ENCODE measurements at places on chromosomes 11 and 22.
A peak's percentile ranks its signal among the peaks of the same experiment; 100 is the strongest.

- DNase-seq: no peak
Observed at GRCh38 chr22:42604403-42604802, 10.3 kb downstream of the POLDIP3 start.

GRCh38 chr11:69828971-69829344 lies 9.7 kb upstream of the FGF3 start:
- no peak for DNase-seq

- DNase-seq: no peak
Observed at GRCh38 chr11:110338684-110339083, 42.3 kb upstream of the RDX start.

- peak; percentile 32 for DNase-seq
Observed at GRCh38 chr11:68954836-68955606, 25.8 kb downstream of the MRGPRD start.

DNA sequence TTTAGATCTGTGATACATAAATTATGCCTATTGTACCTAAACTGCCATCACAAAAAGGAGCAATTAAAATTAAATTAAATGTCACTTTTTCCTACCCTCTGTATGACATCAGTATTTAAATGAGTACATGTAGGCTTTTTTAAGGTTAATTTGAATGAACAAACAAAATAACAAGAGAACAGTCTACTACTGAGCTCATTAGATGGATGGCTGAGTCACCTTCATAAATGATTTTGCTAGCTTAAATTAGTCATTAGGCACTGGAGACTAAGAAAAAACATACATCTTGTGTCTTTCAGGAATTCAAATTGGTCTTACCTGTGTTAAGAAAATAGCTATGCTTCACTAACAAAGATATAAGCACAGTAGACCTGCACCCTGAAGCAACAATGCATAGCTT lies 153.6 kb downstream of the RCN1 start:
- DNase-seq: peak; percentile 40

DNA sequence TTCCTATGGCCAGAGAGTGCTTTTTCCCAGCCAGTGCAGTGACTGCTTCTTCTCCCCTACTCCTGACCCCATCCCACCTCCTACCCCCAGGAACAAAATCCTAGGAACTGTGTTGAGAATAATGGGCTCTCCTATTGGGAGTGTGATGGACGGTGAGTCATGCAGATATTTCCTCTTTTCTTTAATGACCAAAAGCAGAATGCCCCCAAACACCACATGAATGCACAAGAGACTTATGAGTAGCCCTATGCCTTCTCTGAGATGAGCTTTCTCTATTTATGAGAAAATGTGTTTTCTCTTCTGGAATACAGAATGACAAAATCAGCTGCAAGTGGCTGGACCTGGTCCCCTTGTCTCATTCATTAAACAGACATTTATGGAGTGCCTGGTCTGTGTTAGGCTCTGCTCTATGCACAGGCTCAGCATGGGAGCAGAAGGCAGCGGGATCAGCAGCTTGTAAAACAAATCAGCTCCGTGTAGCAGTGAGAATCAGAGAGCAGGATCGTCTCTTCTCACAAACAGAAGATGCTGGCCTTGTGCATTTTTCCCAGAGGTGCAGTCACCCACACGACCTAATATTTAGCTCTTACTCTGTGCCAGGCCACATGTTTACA lies 47.5 kb upstream of the GALNT18 start:
- DNase-seq: peak; percentile 61

DNA sequence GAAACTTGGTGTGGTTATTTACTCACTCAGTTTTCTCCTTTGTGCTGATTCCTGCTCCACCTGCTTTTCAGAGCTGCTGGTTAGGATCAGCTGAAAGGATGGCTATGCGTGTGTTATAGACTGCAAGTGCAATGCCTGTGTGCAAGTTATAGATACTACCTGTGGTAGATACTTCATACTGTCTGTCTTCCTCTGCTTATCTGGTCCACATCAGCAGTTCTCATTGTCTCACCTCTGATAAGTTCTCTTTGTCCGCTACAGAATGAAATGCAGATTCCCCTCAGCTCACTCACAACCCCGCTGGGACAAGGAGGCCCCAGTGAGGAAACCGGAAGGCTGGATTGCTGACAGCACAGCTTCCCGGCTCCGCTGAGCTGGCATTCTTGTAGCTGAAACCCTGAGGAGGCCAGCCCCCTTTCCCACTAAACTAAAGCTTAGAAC lies 37.5 kb upstream of the LYVE1 start:
- DNase-seq: no peak

- DNase-seq: no peak
Observed at GRCh38 chr11:71204748-71205664, 47.4 kb downstream of the SHANK2 start.

DNA sequence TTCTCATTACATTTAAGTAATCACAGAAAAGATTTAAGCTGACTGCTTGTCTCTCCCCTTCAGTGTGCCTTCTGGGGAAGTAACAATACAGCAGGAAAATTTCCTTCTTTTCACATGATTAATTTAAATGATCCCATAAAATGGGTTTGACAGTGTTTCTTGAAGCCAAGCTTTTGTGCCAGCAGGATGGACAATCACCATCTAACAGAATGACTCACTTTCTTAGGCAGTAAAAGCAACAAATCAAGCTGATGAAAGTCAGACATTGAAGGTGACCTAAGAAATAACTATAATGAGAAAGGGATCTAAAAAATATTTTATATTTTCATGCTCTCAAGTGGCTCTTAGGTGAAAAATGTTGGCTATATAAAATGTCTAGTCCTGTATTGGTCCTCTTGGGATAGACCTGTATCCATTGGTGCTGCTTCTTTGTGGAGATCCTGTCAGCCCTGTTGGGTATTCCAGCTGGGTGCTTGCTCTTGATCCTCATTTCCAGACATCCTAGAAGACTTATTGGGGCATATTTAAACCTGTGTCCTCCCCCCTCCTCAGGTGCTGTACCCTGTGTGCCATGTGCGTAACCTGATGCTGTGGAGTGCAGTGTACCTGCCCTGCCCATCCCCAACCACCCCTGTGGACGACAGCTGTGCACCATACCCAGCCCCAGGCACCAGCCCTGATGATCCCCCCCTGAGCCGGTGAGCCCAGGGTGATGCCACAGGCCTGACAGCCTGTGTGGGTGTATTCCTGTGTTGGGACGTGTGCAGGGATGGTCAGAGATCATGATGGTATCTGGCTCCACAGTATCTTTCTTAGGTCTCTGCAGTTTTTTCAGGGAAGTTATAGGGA lies 62.7 kb upstream of the HORMAD2 start:
- DNase-seq: no peak

GRCh38 chr22:39777716-39778454 lies 115.7 kb downstream of the ENTHD1 start:
- peak; percentile 67 for DNase-seq

DNA sequence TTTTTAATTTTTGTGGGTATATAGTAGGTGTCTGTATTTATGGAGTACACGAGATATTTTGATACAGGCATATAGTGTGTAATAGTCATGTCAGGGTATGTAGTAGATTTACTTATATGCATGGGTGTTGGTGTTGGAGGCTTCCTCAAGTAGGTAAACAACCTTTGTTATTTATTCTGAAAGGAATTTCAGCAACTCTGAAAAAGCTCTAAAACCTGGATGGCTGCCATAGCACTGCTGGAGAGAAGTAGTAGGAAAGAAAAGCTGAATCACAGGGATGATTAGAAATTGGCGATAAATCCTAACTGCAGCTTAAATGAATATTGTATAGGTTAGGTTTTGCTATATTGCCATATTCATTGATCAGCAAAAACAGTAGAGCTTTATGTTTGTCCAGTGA lies 44.4 kb upstream of the ST14 start:
- DNase-seq: peak; percentile 11

- DNase-seq: peak; percentile 84
Observed at GRCh38 chr11:103582351-103582909, 454.0 kb upstream of the DDI1 start.

GRCh38 chr22:19708321-19709011 lies 5.8 kb upstream of the SEPTIN5 start:
- no peak for DNase-seq

GRCh38 chr22:24503137-24503842 lies 8.2 kb downstream of the UPB1 start:
- DNase-seq: peak; percentile 75

GRCh38 chr22:47008208-47008885 lies 245.9 kb downstream of the TBC1D22A start:
- DNase-seq: no peak

DNA sequence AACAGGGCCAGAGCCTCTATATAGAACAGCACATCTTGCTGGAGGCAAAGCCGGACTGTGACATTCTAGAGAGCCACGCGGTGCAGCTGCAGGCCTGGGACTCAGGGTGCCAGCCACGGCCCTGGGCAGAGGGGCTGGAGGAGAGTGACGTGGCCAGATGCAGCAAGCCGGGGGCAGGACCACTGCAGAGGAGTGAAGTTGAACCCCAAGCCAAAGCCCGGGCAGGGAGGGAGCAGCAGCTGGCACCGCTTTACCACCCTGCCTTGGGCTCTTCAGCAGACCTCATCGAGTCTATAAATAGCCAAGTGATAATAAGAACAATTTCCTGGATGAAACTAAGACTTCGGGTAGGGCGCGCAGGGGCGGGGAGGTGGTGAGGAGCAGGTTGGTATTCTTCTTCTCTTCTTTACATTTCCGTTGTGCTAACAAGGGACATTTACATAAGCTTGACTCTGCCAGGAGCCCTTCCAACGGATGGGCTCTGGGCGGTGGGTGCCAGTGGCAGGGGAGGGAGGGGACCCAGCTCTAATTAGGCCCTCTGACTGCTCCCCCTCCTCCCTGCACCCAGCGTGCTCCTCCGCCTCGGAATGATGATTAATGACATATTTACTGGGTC lies 110.2 kb downstream of the ST3GAL4 start:
- DNase-seq: peak; percentile 86

DNA sequence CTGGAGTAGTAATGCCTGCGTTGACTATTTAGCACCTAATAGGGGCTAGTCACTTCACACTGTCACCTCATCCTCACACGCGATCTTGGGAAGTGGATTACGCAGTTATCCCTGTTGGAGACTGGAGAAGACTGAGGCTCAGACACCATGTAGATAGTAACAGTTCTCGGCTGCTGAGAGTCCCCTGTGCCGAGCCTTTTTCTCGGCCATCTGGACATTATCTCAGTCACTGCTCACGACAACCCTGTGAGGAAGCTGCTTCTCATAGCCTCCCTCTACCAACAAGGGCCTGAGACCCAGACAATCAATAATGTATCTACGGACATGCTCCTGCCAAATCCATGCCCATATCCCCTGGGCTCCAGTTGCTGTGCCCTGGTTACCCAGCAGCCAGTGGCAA lies 25.9 kb downstream of the SCUBE1 start:
- no peak for DNase-seq

- DNase-seq: no peak
Observed at GRCh38 chr11:114110952-114111947, 51.7 kb downstream of the ZBTB16 start.

DNA sequence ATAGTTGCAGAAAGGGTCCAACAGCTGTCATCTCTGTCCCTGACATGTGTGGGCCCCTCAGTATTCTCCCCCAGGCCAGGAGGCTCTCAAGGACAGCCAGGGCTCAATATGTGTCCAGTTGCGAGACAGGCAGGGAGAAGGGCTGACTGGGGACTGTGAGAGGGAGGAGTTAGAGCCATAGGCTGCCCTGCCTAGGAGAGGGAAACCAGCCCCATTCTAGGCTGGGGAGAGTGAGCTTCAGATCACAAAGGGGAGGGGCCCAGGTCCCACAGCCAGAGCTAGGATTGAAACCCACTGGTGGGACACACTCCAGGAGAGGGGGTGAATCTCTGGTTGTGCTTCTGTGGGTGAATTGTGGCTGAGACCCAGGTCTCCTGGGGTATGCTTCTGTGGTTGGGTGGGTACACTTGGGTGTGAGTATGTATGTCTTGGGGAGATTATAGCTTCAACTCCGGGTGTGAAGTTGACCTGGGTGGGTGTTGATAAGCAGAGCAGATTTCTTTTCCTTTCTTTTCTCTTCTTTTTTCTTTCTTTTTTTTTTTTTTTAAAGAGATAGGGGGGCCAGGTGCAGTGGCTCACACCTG lies 2.1 kb upstream of the CARNS1 start:
- DNase-seq: no peak

GRCh38 chr11:104049116-104049515 lies 12.7 kb downstream of the DDI1 start:
- no peak for DNase-seq

DNA sequence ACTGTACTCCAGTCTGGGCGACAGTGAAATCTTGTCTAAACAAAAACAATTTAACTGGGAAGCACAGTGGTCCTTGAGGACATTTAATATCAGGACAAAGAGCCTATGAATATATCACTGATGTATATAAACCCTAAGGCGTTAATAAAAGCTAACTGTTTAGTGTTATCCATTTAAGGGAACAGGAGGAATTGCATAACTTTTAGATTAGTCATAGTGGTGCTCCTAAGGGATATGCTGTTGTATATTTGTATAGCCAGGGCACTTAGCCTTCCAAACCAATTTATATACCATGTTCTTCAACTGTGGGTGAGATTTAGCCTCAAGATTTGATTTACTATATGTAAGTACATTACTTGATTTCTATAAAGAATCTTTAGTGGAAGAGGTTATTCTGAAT lies 3.0 kb upstream of the CHEK1 start:
- DNase-seq: peak; percentile 4

DNA sequence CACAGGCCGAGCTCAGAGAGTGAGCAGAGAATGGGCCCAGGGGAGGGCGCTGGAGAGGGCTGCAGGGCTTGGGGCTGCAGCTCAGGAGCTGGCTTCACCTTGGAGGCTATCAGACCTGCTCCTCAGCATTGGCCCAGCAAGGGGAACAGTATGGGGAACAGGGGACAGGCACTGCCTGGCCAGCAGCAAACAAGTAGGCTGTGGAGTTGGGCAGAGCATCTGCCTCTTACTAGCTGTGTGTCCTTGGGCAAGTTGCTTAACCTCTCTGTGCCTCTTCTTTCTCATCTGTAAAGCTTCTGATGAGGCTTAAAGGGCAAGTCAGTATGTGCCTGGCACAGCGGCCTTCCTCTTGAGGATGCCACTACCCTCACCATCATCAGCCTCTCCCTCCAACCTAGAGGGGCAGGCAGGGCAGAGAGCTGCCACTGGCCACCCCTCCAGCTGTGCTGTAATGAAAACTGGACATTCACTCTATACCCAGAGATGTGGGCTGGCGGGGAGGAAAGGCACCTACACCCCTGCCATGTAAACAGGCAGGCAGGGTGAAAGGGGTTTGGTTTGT lies 7.5 kb upstream of the CDKN1C start:
- peak; percentile 81 for DNase-seq

- DNase-seq: peak; percentile 77
Observed at GRCh38 chr22:23248583-23248982, 68.3 kb downstream of the BCR start.

DNA sequence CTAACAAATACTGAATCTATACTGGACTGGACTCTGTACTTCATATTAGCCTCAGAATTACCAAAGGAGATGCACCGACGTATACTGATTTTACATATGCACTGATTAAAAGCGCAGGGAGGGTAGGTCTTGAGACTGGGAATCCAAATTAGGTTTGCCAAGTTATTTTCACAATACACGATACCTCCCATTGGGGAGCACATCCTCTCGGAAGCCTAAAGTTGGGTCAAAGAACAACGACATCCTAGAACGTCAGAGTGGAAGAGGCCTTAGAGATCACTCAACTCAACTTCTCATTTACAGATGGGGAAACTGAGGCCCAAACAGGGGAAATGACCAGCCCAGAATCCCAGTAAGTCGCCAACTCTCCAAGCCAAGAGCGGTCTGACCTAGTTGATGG lies 626 bp downstream of the DNAL4 start:
- DNase-seq: peak; percentile 43

Data from NCI-H69 (cell line).